Activated T-cell treated with anti-CD3 and anti-CD28 coated beads for 48 hours (primary cell): ENCODE measurements at places on chromosomes 5 and 9.
A peak's percentile ranks its signal among the peaks of the same experiment; 100 is the strongest.

- DNase-seq, result no peak
Observed at GRCh38 chr5:16902846-16903245, 33.2 kb downstream of the MYO10 start.

- DNase-seq, result no peak
Observed at GRCh38 chr9:132833550-132834121, 44.4 kb downstream of the AK8 start.

DNA sequence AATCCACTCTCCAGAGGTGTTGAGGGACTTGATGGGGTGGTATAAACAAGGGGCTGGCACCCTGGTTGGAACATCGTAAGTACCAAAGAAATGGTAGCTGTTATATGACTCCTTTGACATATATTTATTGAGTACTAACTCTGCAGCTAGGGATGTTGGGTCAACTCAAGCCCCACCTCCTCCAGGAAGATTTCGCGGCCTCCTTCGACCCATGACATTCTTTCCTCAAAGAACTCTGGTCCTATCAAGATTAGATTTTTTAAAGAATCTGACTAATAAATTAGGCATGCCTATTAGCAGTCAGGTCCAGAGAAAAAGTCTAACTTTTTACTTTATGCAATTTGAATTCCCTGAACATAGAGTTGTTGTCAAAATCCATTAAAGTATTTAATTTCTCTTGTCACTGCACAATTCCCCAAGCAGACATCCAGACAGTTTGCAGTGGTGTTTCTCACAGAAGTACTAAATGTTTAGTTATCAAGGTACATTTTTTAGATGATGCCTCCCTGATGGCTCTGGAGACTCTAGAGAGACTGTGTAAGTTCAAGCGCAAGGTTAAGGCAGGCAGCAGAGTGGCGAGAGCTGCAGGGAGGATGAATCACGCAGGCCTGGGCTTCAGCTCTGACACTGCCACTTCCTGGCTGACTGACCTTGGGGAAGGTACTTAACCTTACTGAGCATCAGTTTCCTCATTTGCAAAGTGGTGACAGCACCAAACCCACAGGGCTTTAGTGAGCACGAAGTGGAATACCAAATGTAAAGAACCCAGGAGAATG, 209.6 kb downstream of the TTLL11 start:
- DNase-seq, result no peak

GRCh38 chr9:89869793-89870580, 265.2 kb downstream of the GADD45G start:
- DNase-seq, result no peak

GRCh38 chr9:37452611-37453010, 12.6 kb downstream of the ZBTB5 start:
- no peak for DNase-seq

DNA sequence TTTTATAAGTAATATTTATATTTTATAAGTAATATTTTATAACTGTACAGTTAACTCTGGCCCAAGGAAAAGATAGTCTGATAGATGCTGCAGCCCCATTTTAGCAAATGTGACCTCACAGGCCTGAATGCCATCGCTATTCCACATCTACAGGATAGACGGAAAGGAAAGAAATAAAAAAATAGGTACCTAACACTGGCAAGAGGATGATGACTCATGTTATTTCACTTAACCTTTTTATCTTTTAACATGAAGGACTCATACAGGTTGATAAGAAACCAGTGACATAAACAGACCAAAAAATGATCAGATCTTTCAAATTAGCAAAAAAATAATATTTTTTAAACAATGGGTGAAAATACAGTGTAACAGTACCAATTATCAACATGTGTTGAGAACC, 2.7 kb downstream of the CD274 start:
- no peak for DNase-seq

DNA sequence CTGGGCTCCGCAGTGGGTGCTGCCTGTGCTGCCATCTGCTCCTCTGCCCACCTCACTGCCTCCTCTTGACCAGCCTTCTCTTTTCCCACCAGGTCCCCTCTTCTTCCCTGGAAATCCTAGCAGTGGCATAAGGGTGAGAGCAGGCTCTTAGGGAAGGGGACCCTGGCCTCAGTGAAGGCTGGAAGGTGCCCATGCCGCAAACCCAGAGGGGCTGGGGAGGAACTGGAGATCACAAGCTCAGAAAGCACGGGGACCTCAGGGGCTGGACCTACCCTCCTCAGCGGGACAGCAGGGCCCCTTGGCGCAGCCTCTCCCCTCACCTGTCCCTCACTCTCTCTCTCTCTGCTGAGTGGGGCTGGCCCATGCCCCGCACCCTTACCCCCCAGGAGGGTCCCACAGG, 144.4 kb upstream of the IRX2 start:
- no peak for DNase-seq

GRCh38 chr9:105318729-105319191, 74.3 kb downstream of the SLC44A1 start:
- no peak for DNase-seq

DNA sequence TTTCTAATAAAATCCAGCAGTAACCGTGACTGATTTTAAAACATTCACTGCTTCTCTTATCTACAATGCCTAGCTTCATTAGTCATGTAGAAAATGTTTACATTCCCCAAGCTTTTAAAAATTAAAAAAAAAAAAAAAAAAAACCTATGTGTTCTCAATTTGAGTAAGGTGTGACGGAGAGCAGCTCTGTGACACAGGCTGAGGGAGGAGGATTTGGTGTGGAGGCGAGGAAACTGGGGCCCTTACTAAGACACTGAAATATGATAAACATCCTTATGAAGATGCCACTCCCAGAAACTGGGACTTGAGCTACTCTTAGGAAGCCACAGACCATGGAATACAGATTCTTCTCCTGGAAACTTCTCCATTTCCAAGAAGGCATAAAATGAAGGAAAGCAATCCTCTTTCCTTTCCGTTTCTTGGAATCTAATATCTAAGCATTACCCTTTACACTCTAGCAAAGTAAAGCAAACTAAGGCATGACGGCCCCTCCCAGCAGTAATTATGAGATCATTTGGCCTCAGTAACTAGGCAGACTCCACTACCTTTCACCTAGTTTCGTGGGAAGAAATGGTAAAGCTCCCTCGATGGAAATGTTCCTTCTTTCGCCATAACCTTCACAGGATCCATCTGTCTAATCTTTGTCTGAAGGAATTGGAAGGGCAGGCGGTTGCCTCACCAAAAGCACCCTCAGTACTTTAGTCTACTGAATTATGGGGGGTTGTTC, 23.5 kb downstream of the GRAMD2B start:
- peak; percentile 38 for DNase-seq

GRCh38 chr5:67015541-67016191, 180.9 kb downstream of the CD180 start:
- no peak for DNase-seq

GRCh38 chr9:126000731-126001580, 253.8 kb downstream of the PBX3 start:
- DNase-seq, result no peak

GRCh38 chr5:147388184-147389108, 121.4 kb downstream of the DPYSL3 start:
- no peak for DNase-seq

GRCh38 chr5:140588311-140589070, 23.9 kb downstream of the SLC35A4 start:
- DNase-seq, result no peak

GRCh38 chr5:27034565-27034964, 3.8 kb downstream of the CDH9 start:
- DNase-seq, result no peak

- DNase-seq, result no peak
Observed at GRCh38 chr5:43900974-43901373, 298.0 kb downstream of the NNT start.

DNA sequence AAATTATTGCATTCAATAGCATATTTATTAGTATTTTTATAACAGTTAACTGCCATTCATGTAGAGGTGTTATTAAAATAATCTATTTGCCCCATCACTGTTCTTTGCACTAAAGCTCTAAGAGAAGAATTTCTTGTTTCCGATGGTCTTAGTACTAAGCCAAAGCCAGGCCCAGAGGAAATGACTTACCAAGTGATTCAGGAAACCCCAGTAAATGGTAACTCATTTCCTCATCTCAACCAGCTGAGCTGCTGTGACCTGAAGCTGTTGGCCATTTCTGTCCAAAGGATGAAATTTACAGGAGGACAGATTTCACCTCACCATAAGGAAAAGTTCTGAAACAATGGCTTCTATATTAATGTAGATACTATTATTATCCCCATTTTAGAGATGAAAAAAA, 117.0 kb downstream of the PIK3R1 start:
- DNase-seq, result no peak

DNA sequence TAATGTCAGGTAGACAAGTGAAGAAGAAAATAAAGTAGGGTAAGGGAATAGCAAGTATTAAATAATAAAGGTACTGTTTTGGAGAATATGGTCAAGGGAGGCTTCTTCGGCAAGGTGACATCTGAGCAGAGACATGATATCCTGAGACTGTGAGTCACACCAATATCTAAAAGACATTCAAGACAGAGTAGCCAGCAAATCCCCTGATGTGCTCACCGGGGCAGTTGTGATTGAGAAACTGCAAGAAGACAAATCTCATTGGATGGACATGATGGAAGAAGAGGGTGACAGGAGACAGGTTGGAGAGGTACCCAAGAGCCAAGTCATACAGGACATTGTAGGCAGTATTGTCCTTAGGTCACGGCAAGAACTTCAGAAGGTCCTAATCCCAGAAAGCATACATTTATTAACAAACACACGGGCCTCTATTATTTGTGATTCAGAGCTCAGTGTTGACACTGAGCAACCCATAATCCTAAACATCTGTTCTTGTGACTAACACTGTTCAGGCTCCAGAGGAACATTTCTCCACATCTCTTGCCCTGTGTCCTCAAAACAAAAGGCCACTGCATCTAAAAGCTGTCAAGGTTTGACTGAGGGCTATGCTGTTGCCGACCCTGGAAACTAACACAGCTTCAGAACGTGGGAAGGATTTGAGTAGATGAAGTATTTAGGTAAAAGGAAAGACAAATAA, 258.7 kb upstream of the CLINT1 start:
- DNase-seq, result no peak
